ENCODE measurements at places on chromosomes 1 and 21.

- DNase-seq: no peak
Measured at GRCh38 chr1:30313584-30313983, 409.8 kb downstream of the MATN1 start.

- DNase-seq: no peak
Measured at GRCh38 chr1:119738100-119738720, 26.5 kb downstream of the PHGDH start.

DNA sequence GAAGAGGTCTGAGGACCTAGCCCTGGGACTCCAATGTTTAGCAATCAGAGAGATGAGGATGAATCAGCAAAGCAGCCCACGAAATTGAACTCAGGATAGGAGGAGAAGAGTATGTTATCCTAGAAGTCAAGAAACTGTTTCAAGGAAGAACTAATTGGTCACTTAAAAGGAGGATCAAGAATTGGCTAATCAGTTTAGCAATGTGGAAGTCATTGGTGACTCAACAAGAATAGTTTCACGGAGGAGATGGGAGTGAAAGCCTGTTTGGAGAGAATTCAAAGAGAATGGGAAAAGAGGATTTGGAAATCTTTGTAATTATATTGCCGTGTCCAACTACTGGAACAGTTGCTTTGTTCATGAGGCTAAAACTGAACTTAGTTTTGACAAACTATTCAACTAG lies 7.4 kb downstream of the HMCN1 start:
- DNase-seq: no peak

DNA sequence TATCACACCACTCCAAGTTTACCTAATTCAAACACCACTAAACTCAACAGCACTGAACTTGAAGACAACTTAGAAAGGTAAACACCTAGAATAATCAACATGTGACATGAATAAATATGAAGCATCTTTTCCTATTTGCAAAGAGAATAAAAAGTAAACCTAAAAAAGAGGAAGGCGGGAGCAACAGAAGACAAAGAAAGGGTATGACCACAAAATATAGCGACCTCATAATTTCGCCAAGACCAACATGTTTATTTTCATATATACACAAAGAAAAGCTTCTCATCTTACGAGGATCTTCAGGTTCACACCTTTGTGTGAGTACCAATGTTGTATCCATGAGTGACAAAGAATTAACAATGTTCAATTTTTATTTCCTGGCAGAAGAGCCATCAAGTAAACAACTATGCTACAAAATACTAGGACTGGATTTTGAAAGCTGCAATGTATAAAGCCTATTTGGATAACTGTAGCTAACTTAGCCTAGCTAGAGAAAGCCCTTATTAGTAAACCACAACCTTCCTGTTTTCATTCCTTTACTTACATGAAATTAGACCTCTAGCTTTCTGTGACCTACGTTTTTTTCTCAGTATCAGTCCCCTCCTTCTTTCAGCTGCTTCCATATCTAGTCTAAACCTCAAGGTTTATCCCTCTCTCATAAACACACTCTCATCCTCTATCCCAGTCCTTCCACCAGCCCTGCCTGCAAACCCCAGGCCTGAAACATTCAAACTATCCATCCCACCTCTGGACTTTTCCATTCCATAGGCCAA lies 21.3 kb upstream of the PHTF1 start:
- no peak for DNase-seq

DNA sequence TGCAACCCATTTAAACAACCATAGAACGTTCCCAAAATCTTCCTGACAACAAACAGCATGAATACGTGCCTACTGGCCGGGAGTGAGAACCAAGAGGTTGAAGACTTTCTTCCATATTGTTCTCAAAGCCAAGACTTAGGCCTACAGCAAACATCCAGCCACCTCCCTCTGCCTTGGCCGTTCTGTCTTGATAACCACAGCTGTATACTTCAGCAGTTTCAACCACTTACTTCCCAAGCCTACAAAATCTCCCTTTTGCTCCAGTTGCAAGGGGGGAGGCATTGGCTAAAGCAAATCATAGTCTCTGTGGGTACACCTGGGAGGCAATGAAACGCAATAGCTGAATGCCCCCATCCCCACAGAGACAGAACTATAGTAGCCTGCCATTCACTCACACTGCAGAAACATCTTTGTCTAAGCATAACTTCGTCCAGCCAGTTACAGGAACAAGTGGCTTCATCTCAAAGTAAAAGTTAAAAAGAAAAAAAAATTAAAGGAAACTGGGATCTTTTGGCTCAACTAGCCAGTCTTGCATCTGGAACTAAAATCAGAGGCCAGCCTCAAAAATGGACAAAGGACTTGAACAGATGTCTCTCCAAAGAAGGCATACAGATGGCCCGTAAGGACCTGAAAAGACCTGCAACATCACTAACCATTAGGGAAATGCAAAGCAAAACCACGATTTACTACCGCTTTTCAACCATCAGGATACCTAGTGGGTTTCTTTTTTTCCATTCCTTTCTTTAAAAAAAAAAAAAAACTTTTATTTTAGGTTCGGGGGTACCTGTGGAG lies 186.0 kb downstream of the PSMG1 start:
- no peak for DNase-seq

GRCh38 chr21:15968776-15969310 lies 239.1 kb downstream of the USP25 start:
- no peak for DNase-seq

DNA sequence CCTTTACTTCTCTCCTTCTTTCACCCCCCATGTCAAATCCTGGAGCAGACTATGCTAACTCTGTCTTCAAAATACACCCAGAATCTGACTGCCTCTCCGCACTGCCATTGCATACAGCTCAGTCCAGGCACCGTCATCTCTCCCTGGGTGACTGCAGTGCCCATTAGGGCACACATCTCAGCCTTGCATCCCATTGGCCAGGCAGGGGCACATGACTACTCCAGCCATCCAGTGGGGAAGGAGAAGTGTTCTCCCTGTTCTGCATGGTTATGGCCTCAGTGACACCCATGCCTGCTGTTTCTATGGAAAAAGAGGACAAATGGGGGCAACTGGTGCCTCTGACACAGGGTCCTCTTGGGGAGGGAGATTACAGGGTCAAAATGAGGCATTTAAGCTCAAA lies 270.5 kb downstream of the MATN1 start:
- DNase-seq: no peak

DNA sequence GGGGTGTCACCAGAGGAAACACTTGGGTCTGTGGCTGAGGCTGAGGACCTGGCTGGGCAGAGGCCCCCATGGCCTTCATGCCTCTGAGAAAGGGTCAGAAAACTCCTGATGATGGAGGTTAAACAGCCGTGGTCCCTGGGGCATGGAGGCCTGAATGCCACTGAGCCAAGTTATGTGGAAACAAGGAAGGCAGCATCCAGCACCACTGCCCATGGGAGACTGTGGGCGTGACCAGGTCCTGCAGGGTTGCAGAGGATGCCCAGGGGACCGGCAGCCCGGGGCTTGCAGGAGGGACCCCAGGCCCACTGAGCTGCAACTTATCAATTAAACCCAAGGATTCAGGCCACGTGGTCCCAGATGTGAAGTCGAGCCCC lies 18.9 kb upstream of the COL6A2 start:
- DNase-seq: no peak

GRCh38 chr1:164765557-164765956 lies 206.6 kb downstream of the PBX1 start:
- no peak for DNase-seq

DNA sequence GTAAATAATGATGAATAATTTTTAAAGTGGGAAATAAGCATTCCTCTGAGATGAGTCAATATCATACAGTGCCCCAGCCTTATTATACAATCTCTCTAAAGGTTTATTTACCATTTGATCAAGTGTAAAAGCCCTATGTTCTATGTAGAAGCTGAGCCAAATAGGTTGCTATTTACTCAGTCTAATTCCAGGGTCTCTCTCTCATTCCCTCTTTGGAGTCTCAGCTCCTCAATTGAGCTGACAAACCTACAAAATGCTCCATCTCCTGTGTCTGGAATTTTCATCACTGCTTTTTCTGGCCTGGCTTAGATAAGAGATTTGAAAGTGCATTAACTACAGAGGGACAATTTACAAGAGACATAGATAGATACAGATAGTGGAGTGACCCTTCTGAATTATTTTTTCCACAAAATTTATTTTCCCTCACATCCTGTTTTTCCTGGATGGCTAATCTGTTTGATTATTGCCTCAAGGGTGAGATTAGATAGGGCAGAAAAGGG lies 24.8 kb upstream of the USH2A start:
- no peak for DNase-seq

DNA sequence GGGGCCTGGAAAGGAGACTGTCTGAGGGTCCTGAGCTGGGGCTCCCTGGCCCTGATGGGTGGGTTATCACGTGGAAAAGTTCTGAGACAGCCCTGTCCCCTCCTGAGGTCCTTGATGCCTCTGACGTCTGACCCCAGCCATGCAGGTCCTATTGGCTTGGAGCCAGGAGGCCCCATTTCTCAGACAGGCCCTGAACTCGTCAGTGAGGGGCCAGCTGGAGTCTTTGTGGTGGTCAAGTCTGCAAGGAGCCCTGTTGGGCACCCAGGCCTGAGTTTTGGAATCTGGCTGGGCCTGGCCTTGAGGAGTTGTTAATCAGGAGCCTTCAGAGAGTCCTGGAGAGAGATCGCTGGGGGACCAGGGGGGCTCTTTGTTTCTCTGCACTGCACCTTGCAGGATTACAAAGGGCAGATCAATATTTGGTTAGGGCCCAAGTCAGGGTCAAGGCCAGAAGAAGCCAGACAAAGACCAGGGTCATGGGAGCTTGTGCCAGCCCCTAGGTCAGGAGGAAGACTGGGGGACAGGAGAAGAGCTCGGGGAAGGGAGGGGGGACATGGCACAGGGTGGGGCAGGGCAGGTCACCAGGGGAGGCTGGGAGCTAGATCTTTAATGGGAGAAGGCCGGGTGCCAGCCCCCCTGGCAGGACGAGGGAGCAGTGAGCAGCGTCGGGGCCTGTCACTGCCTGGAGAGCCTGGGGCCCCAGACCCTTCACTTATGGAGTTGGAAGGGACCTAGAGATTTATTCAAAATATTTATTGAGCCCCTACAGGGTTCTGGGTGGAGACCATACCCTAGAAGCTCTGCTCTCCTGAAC lies 83.2 kb downstream of the PTPRU start:
- no peak for DNase-seq

- peak; percentile 10 for DNase-seq
Measured at GRCh38 chr1:108080448-108080847, 115.5 kb upstream of the VAV3 start.

DNA sequence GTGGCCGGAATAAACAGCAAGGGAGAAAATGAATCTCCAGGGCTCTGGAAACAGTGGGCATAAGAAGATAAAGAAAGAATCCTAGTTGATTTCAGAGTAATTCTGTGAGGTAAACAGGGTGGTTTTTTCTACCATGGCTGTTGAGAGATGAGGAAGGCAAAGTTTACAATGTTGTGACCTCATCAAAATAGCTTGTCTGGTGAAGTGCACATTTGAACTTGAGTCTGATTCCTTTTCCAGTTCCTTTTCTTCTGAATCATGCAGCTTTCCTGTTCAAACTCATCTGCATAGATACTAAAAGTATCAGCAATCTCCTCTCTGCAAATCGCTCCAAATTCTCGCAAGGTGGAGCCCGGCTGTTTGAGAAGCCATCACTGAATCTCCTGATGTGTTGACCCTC lies 161.7 kb downstream of the PLPP3 start:
- no peak for DNase-seq

- DNase-seq: no peak
Measured at GRCh38 chr21:31912501-31912900, 39.7 kb downstream of the HUNK start.

DNA sequence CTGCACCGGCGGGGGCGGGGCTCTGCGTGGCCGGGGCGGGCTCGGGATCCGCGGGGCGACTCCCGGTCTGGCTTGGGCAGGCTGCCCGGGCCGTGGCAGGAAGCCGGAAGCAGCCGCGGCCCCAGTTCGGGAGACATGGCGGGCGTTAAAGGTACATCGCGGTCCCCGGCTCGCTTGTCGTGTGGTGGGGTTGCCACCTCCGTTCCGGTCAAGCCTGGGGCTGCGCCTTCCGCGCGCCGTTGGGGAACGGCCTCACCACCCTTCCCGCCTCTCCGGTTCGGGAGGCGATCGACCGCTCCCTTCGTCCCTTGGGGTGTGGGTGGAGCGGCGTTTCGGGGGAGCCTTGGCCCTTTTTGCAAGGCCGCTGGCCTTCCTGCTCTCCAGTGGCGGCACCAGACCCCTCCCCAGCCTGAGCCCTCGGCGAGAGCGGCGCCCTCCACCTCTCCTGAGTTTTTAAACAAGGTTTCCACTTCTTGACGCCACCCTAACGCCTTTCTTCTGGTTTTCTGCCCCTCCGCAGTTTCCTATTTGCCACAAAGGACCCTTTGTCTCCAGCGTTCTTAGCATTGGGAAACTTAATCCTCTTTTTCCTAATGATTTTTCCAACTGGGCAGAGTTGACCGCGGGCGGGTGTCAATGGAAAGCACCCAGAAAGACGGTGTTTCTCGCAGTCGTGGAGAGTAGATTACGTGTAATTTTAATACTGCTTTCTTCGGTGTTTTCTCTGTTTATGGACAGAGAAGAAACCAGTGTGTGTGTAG lies at the start of the genes LEPR and LEPROT:
TSS of gene LEPR (plus strand) at position 79 of the 761 bp plus-strand sequence. CDS start 144,898 bp downstream, outside the sequence.
TSS of gene LEPROT (plus strand) at position 79 of the 761 bp plus-strand sequence. CDS start at position 136, 57 bp downstream.
- DNase-seq: no peak

- no peak for DNase-seq
Measured at GRCh38 chr1:886760-887159, 37.0 kb upstream of the SAMD11 start.

DNA sequence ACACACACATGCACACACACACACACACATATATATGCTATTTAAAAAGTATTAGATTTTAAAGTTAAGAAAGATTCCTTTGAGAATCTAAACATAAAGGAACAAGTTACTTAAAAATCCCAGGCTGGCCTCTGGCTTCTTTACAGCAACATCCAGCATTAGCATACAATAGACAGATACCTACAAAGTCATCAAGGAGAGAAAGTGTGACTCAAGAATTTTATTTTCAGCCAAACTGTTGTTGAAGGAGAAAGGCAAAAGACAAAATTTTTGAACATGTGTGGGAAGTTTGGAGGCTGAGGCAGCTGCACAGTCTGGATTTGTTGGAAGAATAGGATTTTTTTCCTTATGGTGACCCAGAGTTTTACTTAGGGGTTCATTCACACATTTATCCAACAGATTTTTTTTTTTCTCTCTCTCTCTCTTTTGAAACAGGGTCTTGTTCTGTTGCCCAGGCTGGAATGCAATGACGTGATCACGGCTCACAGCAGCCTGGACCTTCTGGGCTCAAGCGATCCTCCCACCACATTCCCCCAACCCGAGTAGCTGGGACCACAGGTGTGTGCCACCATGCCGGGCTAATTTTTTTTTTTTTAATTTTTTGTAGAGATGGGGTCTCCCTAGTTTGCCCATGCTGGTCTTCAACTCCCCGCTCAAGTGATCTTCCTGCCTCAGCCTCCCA lies 24.0 kb upstream of the SPOCD1 start:
- no peak for DNase-seq

- DNase-seq: no peak
Measured at GRCh38 chr1:161091796-161092507, 2.6 kb upstream of the NECTIN4 start.

GRCh38 chr1:234912548-234913277 lies 215.9 kb downstream of the TOMM20 start:
- no peak for DNase-seq
